ENCODE measurements at places on chromosomes 5 and 9. TPM values are rescaled to one million over a fixed set of nuclear protein-coding genes. Genes with fewer than 3 reads are reported as not detected.
A peak's percentile ranks its signal among the peaks of the same experiment; 100 is the strongest.

Gene PAEP
- polyA plus RNA-seq: not detected

DNA sequence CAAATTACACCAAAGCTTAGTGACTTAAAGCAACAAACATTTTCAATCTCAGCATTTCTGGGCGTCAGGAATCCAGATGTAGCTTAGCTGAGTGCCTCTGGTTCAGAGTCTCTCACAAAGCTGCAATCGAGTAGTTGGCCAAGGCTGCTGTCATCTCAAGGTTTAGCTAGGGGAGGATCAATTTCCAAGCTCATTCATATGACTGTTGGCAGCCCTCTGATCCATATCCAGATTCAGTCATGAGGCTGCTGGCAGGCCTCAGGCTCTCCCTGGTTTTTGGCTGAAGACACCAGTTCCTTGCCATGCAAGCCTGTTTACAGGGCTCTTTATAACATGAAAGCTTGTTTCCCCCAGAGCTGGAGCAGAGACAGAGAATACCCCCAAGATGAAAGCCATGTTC, 419.5 kb upstream of the TLE4 start:
- DNase-seq: no peak

Gene ALDH1A1
- 308 TPM for polyA plus RNA-seq

- no peak for DNase-seq
These were observed 417.0 kb upstream of the ADAMTSL1 start for GRCh38 chr9:18056993-18057369.

Gene COL15A1
- 35.2 TPM for polyA plus RNA-seq

- peak; percentile 91 for DNase-seq
These were observed at the start of gene EGR1 for GRCh38 chr5:138465261-138466124. TSS of gene EGR1 (plus strand) at chr5:138465479. CDS start at chr5:138465762, 283 bp downstream.

Measured in right renal pelvis (tissue), 4 donors.